Aortic smooth muscle cell (primary cell): ENCODE measurements at places on chromosomes 3 and 15. TPM values are rescaled to one million over a fixed set of nuclear protein-coding genes. Genes with fewer than 3 reads are reported as not detected.

ASB14 gene
- total RNA-seq: under 0.01 TPM in 1 of 2 replicates, not detected in the other

UBE2Q2 gene
- 42.1 and 43.2 TPM in 2 replicates for total RNA-seq

AMOTL2 gene
- 49.1 and 69.0 TPM in 2 replicates for total RNA-seq

LRRC31 gene
- total RNA-seq: not detected in 2 replicates

SLC24A5 gene
- not detected in 2 replicates for total RNA-seq

SI gene
- total RNA-seq: not detected in 2 replicates

CKMT1B gene
- not detected in 2 replicates for total RNA-seq

SERINC4 gene
- total RNA-seq: under 0.01 and 0.06 TPM in 2 replicates

SQOR gene
- 127 and 159 TPM in 2 replicates for total RNA-seq

DCUN1D1 gene
- 32.8 and 41.9 TPM in 2 replicates for total RNA-seq

AHSG gene
- not detected in 2 replicates for total RNA-seq

RASGRP1 gene
- total RNA-seq: 0.12 TPM in 1 of 2 replicates, not detected in the other

DUOXA2 gene
- total RNA-seq: not detected in 2 replicates

BCHE gene
- total RNA-seq: 0.13 and 0.31 TPM in 2 replicates

TOP2B gene
- 87.1 and 110 TPM in 2 replicates for total RNA-seq

SPRED1 gene
- total RNA-seq: 64.2 and 71.7 TPM in 2 replicates

RTP3 gene
- not detected in 2 replicates for total RNA-seq

CNTN6 gene
- 0.66 and 5.5 TPM in 2 replicates for total RNA-seq

RBPMS2 gene
- total RNA-seq: under 0.01 TPM in 1 of 2 replicates, not detected in the other

MYL3 gene
- total RNA-seq: not detected in 2 replicates

SAMD7 gene
- total RNA-seq: not detected in 2 replicates

RBMS3 gene
- 93.7 and 99.1 TPM in 2 replicates for total RNA-seq

MCF2L2 gene
- 0.31 and 2.4 TPM in 2 replicates for total RNA-seq

SOX14 gene
- not detected in 2 replicates for total RNA-seq

CNTN3 gene
- total RNA-seq: 3.4 and 14.7 TPM in 2 replicates
